Heart left ventricle (tissue), 16 donors: ENCODE measurements at places on chromosomes 5 and 9. TPM values are rescaled to one million over a fixed set of nuclear protein-coding genes. Genes with fewer than 3 reads are reported as not detected.
A peak's percentile ranks its signal among the peaks of the same experiment; 100 is the strongest.

ZNF883 gene
- 1.5 TPM for total RNA-seq

DEPDC1B gene
- 3.1 TPM for total RNA-seq

ANKH gene
- 260 TPM for total RNA-seq

DNA sequence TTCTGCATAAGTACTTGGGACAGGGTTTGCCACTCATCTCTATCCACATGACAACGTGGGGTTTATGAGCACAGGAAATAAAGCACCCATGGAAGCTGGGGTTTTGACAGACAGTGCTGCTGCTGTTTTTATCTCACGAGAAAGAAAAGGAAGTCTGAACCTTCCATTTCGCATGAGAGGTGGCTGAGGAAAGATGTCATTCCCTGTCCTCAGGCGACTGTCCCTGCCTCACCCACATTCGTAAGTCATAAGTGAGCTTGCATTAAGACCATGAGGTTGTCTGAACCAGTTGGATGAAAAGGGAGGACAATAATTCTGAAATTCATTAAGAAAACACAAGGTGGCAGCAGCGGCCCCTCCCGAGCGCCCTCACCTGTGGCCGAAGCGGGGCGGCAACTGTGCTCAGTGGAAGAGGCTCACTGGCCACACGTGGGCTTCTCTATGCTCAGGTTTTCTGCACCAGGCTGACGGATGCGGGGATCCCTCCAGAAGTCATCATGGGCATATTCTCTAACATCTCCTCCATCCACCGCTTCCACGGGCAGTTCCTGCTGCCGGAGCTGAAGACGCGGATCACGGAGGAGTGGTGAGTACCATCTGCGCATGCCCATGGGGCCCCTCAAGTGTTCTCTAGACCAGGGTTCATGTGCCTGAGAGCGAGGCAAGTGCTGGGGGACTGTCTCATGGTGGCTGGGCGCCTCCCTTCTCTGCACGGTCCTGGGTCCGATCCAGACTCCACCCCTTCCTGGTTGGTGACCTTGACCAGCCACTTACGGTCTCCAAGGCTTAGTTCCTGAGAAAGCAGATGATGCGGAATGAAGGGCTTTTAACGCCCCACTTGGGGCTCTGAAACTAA, 54.7 kb upstream of the SUSD3 start:
- no peaks in the 10 kb centered on the region for H3K27me3 ChIP-seq
- DNase-seq = no peak
- peaks cover 5% of the 10 kb centered on the region for H3K4me1 ChIP-seq
- H3K4me3 ChIP-seq = peak overlapping the region; percentile 19
- H3K27ac ChIP-seq = no peak overlapping the region

DNA sequence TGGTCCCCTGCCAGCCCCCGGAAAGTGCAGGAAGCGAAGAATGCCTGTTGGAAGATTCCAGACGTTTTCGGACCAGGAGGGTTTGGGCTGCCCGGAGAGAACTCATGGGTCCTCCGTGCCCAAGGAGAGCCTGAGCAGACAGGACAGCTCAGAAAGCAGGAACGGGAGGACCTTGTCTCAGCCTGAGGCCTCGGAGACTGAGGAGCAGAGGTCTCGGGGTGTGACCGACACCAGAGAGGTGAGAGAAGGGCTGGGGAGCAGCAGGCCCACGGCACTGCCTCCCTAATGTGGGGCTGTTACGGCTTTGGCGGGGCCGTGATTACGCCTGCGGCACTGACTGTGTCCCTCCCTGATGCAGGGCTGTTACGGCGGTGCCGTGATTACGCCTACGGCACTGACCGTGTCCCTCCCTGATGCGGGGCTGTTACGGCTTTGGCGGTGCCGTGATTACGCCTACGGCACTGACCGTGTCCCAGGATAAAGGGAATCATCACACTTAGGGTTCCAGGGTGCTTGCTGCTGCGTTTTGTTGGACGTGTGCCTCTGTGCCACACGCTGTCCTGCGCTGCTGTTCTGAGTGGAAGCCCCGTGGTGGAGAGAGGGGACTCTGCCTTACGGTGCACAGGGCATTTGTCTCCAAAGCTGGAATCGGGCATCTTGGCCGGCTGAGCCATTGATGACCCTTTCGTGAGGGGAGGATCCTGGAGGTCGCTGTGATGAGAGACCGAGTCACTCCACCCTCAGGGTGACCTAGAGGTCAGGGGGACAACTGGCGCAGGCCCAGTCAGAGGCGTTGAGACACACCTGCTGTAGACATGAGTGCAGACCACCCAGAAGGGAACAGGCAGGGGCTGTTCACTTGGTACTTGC, 25.7 kb downstream of the CEP72 start:
- H3K4me1 ChIP-seq = no peaks in the 10 kb centered on the region
- H3K4me3 ChIP-seq = no peak overlapping the region
- H3K36me3 ChIP-seq = peaks cover 19% of the 10 kb centered on the region

FBP2 gene
- total RNA-seq = not detected

DNA sequence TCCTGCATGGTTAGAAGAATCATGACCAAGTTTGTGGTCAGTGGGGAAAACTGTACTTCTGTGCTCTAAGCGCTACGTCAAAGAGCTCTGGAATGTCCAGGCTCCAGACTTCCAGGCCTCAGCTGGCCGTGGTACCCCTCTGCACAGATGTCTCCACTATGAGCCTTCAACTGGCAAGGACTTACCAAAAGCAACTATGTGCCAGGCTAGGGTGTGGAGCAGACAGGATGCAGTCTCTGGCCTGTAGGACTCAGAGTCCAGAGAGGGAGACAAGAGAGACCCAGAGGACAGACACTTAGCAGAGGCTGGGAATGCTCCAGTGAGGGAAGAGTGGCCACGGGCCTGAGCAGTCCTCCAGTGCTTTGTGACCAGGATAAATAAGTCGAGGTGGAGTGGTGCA, 31.0 kb upstream of the TCF7 start:
- DNase-seq = no peak
- no peaks in the 10 kb centered on the region for H3K27me3 ChIP-seq
- H3K4me1 ChIP-seq = no peaks in the 10 kb centered on the region
- H3K36me3 ChIP-seq = no peaks in the 10 kb centered on the region
- H3K4me3 ChIP-seq = no peak overlapping the region

DNA sequence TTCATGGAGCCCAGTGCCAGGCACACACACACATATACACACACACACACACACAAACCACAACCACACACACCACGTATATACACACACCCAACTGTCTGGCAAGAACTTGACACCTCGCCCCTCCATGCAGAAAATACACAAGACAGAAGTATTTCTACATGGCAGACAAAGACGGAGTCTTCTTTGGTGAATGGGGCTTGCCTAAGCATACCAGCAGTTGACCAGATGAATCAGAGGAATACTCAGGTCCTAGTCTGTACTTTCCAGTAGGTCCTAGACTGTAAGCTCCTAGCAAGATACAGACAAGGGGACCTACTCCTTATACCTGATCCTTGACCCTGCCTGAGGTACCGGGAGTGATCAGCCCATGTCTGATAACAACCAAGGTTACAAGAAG, 60.1 kb downstream of the SIL1 start:
- no peak for DNase-seq
- no peak overlapping the region for H3K4me3 ChIP-seq
- H3K4me1 ChIP-seq = peaks cover 17% of the 10 kb centered on the region
- H3K27ac ChIP-seq = no peak overlapping the region

OMD gene
- total RNA-seq = 6.1 TPM

DNA sequence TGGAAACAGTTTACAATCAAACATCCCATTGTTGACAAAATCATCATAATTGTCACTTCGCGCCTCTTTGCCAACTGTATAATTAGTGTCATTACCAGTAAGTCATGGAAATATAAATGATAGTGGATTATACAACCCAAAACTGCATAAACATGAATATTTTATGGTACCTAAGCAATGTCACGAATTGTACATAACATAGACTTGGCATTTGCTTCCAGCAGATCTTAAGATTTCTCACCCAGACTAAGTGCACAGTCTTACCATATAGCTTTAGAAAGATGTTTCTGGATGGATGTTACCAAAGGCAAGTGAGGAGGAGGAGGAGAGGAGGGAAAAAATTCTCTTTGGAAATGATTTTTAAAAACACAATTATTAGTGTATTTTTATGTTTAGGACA, 113.4 kb upstream of the TAS2R1 start:
- no peaks in the 10 kb centered on the region for H3K27me3 ChIP-seq
- no peak for DNase-seq
- no peaks in the 10 kb centered on the region for H3K4me1 ChIP-seq
- H3K4me3 ChIP-seq = no peak overlapping the region

DNA sequence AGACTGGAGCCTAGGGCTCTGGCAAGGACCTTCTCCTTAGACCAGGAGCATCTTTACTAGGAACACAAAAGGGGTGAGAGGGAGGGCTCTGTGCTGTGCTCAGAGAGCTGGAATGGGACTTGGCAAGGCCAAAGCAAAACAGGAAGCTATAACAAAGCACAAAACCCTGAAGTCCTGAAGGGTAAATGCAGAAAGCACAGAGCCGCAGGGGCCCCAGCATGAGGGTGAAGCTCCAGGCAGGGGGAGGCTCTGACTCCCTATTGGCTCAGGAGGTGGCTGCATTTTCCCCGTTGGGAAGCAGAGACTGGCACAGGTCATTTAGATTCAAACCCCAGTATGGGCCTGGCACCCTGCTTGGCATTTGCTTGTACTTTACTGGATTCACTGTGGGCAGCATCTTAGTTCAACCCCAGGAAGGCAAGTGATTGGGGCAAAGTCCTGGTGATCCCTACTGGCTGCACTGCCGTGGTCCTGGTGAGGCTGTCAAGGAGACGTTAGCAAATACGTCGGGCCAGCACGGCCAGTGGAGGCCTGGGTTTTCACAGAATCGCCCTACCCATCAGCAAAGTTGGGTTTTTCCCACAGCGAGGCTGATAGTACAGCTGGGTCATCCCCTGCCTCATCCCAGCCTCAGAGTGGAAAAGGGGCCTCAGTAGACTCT, 46.3 kb downstream of the GGTA1 start:
- H3K36me3 ChIP-seq = peaks cover 14% of the 10 kb centered on the region
- no peak for DNase-seq
- no peak overlapping the region for H3K4me3 ChIP-seq
- H3K27ac ChIP-seq = no peak overlapping the region
- no peaks in the 10 kb centered on the region for H3K27me3 ChIP-seq

DNA sequence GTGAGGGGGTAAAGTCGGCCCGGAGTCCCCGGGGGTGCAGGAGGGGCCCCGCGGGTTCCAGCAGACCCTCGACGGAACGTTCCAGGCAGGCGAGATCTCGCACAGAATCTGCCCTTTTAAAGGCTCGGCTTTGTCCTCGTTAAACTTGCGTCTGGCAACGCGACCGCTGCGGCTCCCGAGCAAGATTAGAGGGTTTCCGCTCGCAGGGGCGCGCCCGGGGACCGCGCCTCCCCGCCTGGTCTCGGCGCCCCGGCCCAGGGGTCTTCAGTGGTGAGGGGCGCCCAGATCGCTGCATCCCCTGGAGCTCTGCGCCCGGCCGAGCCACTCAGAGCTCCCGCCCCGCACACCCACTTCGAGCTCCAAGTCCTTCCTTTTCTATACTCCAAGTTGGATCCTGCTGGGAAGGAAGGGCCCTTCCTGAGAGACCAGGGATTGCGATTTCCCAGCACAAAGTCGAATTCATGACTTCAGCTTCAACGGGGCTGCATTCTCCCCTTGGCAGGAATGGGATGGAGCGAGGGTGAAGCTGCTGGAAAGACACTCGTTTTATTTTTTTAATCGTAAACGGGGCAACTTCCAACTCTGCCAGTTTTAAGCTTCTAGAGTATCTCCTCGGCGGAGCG, 11.3 kb downstream of the PROP1 start:
- no peaks in the 10 kb centered on the region for H3K36me3 ChIP-seq
- peaks cover 90% of the 10 kb centered on the region for H3K27me3 ChIP-seq
- no peak overlapping the region for H3K4me3 ChIP-seq
- no peak for DNase-seq

DNA sequence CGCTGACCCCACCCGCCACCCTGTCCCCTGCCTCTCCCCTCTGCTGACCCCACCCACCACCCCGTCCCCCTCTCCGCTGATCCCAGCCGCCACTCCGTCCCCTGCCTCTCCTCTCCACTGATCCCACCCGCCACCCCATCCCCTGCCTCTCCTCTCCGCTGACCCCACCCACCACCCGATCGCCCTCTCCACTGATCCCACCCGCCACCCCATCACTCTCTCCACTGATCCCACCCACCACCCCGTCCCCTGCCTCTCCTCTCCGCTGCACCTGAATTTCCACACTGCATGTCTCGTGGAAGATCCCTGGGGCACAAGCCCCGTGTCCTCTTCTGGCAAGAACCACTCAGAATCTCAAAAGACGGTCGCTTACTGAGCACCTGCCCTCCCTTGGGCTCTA, 53.4 kb upstream of the OLFM1 start:
- no peak overlapping the region for H3K4me3 ChIP-seq
- H3K27me3 ChIP-seq = peaks cover 2% of the 10 kb centered on the region
- no peaks in the 10 kb centered on the region for H3K36me3 ChIP-seq
- H3K4me1 ChIP-seq = no peaks in the 10 kb centered on the region
- H3K27ac ChIP-seq = no peak overlapping the region

DNAJB5 gene
- 102 TPM for total RNA-seq

DNA sequence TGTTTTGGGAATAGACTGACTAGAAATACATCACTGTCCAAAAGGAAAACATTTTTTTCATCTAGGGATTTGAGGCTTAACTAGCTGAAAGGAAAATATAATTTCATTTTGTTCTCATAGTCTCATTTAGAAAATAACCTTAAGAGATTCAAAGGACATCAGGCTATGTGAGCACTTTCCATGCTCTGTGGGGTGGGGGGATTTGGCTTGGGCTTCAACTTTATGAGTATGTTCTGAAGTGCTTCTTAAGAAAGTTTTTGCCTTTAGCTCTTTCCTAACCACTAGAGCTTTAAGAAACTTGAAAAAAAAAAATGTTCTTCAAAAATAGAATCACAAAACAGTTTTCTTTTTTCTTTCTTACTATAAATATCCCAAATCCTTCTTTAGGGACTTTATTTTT, 17.6 kb downstream of the CDH6 start:
- H3K4me3 ChIP-seq = no peak overlapping the region
- no peaks in the 10 kb centered on the region for H3K27me3 ChIP-seq
- H3K27ac ChIP-seq = no peak overlapping the region
- H3K4me1 ChIP-seq = no peaks in the 10 kb centered on the region
- DNase-seq = no peak
- no peaks in the 10 kb centered on the region for H3K36me3 ChIP-seq

- no peaks in the 10 kb centered on the region for H3K27me3 ChIP-seq
- H3K4me3 ChIP-seq = no peak overlapping the region
- H3K27ac ChIP-seq = no peak overlapping the region
- DNase-seq = no peak
- H3K36me3 ChIP-seq = no peaks in the 10 kb centered on the region
- H3K4me1 ChIP-seq = no peaks in the 10 kb centered on the region
Measured at GRCh38 chr9:18717759-18718158, 243.8 kb downstream of the ADAMTSL1 start.

FAM163B gene
- not detected for total RNA-seq

CCL27 gene
- not detected for total RNA-seq

LTC4S gene
- total RNA-seq = 4.5 TPM

DNA sequence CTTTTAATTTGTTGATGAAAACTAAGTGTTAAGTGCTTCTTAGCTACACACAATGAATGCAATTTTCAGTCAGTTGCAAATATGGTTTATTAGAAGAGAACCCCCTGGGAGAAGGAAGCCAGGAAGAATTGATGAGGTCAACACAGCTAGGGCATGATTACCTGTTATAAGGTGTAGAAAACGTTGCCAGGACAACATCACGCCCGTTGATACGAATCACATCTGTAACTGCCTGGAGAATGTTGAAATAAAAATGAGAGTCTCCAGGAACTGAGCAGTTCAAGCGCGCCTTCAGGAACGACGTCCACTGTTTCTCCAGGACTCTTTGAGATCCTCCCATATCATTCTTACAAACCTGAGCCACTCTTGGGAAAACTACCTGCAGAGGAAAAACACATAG, 88.0 kb downstream of the SEMA6A start:
- H3K27ac ChIP-seq = no peak overlapping the region
- H3K4me1 ChIP-seq = no peaks in the 10 kb centered on the region
- H3K27me3 ChIP-seq = no peaks in the 10 kb centered on the region
- no peak overlapping the region for H3K4me3 ChIP-seq
- no peak for DNase-seq

FLT4 gene
- total RNA-seq = 6.0 TPM
